ENCODE measurements at places on chromosomes 16 and 17.

- no peak for DNase-seq
Observed at GRCh38 chr17:80421381-80422090, 6.6 kb downstream of the ENDOV start.

DNA sequence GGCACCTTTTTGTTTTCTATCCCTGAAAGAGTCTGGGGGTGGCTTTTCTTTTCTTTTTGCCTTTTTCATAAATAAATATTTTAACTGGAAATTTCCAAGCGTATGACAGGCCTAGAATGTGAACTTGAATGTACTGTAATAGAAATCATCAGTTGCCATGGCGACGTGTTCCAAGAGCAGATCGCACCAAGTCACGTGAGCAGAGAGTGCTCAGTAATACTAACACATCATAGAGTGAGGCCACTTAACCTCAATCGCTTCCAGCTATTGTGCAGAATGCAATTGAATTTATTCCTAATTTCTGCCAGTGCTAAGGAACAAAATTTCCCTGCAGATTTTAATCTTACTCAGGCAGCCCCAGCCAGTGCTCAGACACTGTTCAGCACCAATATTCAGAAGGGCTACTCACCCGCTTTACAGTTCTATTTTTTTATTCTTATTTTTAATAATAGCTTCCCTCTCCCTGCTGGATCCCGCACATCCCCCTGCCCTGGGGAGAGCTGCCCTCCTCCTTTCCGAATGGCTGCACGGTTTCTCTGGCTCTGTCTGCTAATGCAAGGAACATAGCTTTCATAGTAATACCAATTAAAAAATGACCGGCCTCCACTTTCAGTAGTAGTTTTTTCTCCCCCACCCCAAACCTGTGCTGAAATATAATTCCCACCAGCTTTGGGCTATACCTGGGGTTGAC is 26.2 kb upstream of the PMFBP1 start:
- peak; percentile 38 for DNase-seq

GRCh38 chr16:86734543-86735460 is 156.5 kb downstream of the FOXL1 start:
- no peak for DNase-seq

DNA sequence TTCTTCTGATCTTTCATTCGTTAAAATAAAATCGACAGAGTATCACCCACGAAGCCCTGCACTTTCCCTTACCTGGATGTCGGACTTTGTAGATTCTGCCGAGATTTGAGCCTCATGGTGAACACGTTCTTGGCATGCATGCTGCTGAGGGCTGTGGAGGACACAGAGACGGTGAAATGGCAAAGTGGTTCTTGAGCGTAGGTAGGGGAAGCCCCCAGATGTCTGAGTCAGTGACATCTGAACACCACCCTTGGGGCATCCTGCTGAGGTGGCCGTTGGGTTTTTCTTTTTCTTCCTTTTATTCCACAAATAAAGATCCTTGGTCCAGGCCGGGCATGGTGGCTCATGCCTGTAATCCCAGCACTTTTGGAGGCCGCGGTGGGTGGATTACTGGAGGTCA is 33.9 kb downstream of the NOS2 start:
- DNase-seq, result no peak

DNA sequence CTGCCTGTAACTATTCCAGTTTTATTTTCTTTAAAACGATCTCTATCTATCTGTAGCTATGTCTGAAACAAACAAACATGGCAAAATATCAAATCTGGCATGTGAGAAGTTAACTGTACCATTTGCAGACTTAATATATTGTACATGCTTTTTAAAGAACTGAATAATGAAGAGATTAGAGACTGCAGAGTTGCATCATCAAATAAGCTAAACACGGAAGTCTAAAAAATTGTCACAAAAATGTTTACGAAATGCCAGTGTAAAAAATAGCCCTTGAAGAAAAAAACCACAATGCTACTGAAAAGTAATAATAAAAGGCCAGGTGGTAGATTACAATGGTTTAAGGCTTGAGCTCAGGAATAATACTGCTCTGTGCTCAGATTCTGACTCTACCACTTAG is 43.1 kb downstream of the HS3ST3A1 start:
- no peak for DNase-seq

GRCh38 chr17:19656851-19657581 is 8.5 kb downstream of the ALDH3A2 start:
- no peak for DNase-seq

DNA sequence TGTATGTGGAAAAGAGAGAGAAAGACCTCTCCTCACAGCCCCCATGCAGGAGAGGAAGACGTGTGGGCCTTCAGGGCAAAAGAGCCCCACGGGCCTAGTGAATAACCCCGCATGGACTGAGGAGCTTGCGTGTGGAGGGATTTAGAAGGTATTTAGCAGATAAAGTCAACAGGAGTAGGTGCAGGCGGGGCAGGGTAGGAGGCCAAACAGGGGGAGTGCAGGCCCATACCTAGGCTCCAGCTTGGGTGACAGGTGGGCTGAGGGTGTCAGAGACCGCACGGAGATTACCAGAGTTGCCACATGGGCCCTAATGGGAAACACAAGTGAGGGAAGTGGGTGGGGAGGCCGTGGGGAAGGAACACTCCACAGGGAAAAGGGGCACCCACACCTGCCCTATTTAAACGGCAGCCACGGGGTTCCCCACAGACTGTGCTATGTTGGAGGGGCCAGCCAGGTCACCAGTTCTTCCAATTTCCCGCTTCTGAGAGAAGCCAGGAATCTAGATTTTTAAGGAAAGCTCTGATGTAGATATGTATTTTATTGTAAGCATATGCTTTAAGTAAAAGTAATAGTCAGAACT is 8.2 kb upstream of the CNGB1 start:
- no peak for DNase-seq

- peak; percentile 59 for DNase-seq
Observed at GRCh38 chr16:85613604-85614337, 649 bp downstream of the GSE1 start.
